ENCODE measurements at places on chromosomes 6 and 20. TPM values are rescaled to one million over a fixed set of nuclear protein-coding genes. Genes with fewer than 3 reads are reported as not detected.

Gene PTCRA
- total RNA-seq, result not detected

Gene HDGFL1
- not detected for total RNA-seq

Gene TMEM14A
- total RNA-seq, result 20.9 TPM

Gene FOXA2
- not detected for total RNA-seq

Gene CLVS2
- not detected for total RNA-seq

Gene MKKS
- total RNA-seq, result 8.2 TPM

Gene BCAS4
- 6.3 TPM for total RNA-seq

Gene DEFB132
- total RNA-seq, result not detected

Gene GJA10
- 3.5 TPM for total RNA-seq

Gene BRPF3
- total RNA-seq, result 21.8 TPM

Gene RAET1L
- not detected for total RNA-seq

Gene PSMB8
- total RNA-seq, result 401 TPM

Gene NECAB3
- total RNA-seq, result 36.2 TPM

Gene FAXC
- total RNA-seq, result 0.38 TPM

Gene GRIK2
- total RNA-seq, result not detected

Gene PREP
- total RNA-seq, result 43.7 TPM

Gene SOX18
- 0.25 TPM for total RNA-seq

Gene CD24
- total RNA-seq, result not detected

Gene SLC17A5
- 8.0 TPM for total RNA-seq

Gene TRDN
- not detected for total RNA-seq

Gene LAMP5
- total RNA-seq, result not detected

Gene HELZ2
- 202 TPM for total RNA-seq

Gene MYL9
- 1.1 TPM for total RNA-seq

Gene MUC21
- total RNA-seq, result not detected

Gene SIRPB2
- not detected for total RNA-seq

Gene C6orf58
- not detected for total RNA-seq

Gene TLDC2
- not detected for total RNA-seq

Gene CLPSL1
- total RNA-seq, result not detected

Gene MOG
- not detected for total RNA-seq
